Panc1 (cell line): ENCODE measurements at places on chromosomes 6 and 20. TPM values are rescaled to one million over a fixed set of nuclear protein-coding genes. Genes with fewer than 3 reads are reported as not detected.

ACSS1 gene
- total RNA-seq, result 32.2 TPM

DEFB124 gene
- not detected for total RNA-seq

TTK gene
- 35.5 TPM for total RNA-seq

SMIM8 gene
- 6.7 TPM for total RNA-seq

DEFB132 gene
- 0.10 TPM for total RNA-seq
